ENCODE measurements at places on chromosomes 11 and 22. TPM values are rescaled to one million over a fixed set of nuclear protein-coding genes. Genes with fewer than 3 reads are reported as not detected.

- DNase-seq: no peak
Measured at GRCh38 chr11:41457216-41458014, 2.0 kb downstream of the LRRC4C start.

DNA sequence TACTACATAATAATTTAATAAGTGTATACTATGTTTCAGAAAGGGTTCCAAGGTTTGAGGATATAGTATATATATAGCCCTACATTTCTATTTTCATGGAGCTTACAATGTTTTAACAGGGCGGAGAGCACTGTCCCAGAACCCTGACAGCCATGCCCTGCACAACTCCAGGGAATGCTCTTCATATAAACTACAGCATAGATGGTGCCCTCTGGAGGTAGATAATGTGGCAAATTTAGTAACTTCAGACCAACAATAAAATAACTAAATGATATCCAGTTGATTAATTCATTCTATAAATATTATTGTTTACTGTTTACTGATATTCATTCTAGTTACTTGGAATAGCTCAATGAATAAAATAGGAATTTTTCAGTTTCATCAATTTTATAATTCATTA lies 693.7 kb upstream of the CCDC179 start:
- DNase-seq: no peak

- no peak for DNase-seq
Measured at GRCh38 chr11:122747351-122747781, 90.9 kb upstream of the CRTAM start.

DNA sequence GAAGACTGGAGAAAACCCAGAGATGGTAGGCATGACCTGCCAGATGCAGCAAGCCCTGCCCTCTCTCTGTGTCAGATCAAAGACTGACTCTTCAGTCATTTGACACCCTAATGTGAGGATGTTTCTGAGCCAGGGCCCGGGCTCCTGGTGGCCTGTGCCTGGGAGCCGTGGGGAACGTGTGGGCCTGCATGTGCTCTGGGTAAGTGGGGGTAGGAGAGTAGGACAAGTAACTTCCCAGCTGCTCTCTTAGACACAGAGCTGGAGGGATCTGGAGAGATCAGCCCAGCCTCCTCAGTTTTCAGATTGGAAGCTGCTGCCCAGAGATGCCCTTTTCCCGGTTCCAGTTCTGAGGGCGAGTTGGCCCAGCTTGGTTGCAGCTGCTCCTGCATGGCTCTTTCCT lies 110.8 kb downstream of the TEAD1 start:
- DNase-seq: no peak

Gene LMO1
- total RNA-seq: 0.26 TPM

Gene LDHAL6A
- total RNA-seq: not detected

Gene GPHA2
- total RNA-seq: not detected

Gene IL17REL
- not detected for total RNA-seq

GRCh38 chr11:44793350-44794090 lies 66.8 kb downstream of the TSPAN18 start:
- DNase-seq: peak; percentile 88

Gene TNNI2
- total RNA-seq: 3.1 TPM

- no peak for DNase-seq
Measured at GRCh38 chr11:32034149-32034548, 56.7 kb upstream of the RCN1 start.

- DNase-seq: peak; percentile 91
Measured at GRCh38 chr11:101915791-101916291, 481 bp downstream of the ANGPTL5 start.

DNA sequence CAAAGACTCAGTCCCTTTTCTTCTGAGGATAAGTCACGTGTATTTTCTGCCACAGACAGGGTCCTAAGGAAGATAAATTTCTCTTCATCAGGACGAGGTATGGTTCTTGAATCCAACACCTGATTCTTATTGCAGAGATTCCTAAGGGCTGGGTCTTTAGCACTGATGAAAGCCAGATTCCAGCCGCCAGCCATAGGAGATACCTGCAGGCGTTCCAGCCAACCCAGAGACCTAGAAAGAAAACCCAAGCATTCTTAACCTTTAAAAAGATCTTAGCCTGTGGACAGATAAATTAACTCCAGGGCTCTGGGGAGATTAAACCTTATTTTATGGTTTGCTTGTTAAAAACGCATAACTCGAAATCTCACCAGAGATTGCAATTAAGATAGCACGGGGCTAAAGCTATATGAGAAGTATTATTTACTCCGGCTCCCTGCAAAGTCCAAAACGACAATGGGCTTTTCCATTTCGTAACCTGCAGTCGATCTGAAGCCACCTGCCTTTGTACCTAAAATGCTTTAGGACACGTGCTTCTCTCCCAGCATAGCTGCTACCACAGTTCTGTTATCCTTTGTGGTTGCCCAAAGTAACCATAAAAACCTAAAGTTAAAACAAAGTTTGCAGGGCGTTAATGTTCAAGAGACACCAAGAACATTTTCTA lies 104.5 kb downstream of the NXPE2 start:
- DNase-seq: no peak

DNA sequence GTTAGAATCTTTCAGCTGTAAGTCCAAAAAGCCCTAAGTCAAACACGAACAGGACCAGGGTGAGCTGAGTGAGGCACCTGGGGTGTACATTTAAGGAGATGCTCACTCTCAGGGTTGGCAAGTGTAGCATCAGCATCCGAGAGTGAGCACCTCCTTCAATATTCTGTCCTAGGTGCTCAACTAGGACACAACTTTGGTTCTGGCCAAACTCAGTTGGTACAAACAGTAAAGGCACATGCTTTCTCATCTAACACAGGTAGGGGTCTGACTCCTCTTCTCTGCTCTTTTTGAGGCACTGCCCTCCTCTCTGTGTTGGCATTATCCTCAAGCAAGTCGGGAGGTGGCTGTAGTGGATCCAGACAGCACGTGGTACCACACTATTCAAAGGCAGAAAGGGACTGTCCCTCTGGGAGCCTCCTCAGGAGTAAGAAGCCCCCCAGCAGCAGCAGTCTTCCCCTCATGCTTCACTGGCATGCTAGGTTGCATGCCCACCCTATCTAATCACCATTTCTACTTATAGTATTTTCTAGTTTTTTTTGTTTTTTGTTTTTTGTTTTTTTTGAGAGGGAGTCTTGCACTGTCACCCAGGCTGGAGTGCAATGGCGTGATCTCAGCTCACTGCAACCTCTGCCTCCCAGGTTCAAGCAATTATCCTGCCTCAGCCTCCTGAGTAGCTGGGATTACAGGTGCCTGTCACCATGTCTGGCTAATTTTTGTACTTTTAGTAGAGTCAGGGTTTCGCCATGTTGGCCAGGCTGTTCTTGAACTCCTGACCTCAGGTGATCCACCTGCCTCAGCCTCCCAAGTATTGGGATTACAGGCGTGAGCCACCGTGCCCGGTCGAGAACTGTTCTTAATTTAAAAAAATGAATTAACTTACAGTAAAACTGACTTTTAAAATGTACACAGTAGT lies 14.7 kb upstream of the MAPK1 start:
- DNase-seq: no peak

- DNase-seq: peak; percentile 99
Measured at GRCh38 chr11:85685820-85686459, at the start of gene CCDC89. CCDC89 (minus strand) TSS chr11:85686195; CDS start chr11:85686130, 65 bp downstream.

GRCh38 chr11:1401656-1402221 lies 12.0 kb downstream of the BRSK2 start:
- peak; percentile 91 for DNase-seq

GRCh38 chr11:86222081-86222480 lies 22.5 kb upstream of the EED start:
- peak; percentile 29 for DNase-seq

Gene KRTAP5-7
- not detected for total RNA-seq

DNA sequence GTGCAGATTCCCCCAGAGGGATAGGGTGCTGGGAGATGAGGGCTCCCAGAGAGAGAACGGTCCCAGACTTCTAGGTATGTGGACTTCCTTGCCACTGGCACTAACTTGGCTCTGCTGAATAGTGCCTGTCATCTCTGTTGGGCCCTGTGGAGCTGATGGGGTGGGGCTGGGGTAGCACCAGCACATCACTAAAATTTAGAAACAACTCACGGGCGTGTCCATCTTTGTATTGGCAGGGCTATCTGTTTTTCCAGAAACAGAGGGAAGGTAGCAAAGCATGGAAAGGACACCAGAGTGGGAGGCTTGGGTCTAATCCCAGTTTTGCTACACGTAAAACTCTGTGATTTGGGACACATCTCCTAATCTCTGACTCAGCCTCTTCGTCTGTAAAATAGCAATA lies 25.8 kb downstream of the SWAP70 start:
- DNase-seq: no peak

GRCh38 chr11:10678101-10678500 lies 15.5 kb downstream of the IRAG1 start:
- DNase-seq: no peak

Gene GLYATL2
- 0.40 TPM for total RNA-seq

- peak; percentile 33 for DNase-seq
Measured at GRCh38 chr11:66877588-66878385, 20.9 kb downstream of the LRFN4 start.

GRCh38 chr11:125637840-125638239 lies 12.9 kb downstream of the CHEK1 start:
- DNase-seq: no peak

Gene PNPLA3
- 2.2 TPM for total RNA-seq

Gene APOL3
- total RNA-seq: 50.9 TPM

DNA sequence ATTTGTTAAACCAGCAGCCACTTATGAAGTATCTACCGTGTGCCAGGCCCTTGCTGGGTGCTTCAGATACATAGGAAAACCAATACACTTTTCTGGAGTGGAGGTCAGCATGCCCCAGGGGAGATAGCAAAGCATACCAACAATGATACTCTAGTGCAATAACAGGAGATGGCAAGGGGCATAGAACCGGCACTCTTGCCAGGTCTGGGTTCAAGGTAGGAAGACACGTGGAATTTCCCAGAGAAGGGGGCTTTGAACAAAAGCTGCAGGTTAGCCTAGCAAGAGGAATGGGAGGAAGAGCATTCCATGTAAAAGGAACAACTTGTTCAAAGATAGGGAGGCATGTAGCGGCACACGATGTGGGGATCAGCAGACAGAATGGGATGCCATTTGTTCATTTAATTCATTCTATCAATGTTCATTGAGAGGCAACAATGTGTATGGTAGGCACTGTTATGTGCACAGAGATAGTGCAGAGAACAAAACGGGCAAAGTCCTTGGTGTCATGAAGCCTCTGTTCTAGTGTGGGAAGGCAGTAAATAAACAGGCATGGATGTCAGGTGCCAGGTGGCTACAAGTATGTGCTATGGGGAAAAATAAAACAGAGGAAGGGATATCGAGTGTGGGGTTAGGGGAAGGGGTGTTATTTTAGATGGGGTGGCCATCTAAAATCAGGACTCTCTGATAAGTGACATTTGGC lies 162.6 kb upstream of the E2F8 start:
- no peak for DNase-seq

DNA sequence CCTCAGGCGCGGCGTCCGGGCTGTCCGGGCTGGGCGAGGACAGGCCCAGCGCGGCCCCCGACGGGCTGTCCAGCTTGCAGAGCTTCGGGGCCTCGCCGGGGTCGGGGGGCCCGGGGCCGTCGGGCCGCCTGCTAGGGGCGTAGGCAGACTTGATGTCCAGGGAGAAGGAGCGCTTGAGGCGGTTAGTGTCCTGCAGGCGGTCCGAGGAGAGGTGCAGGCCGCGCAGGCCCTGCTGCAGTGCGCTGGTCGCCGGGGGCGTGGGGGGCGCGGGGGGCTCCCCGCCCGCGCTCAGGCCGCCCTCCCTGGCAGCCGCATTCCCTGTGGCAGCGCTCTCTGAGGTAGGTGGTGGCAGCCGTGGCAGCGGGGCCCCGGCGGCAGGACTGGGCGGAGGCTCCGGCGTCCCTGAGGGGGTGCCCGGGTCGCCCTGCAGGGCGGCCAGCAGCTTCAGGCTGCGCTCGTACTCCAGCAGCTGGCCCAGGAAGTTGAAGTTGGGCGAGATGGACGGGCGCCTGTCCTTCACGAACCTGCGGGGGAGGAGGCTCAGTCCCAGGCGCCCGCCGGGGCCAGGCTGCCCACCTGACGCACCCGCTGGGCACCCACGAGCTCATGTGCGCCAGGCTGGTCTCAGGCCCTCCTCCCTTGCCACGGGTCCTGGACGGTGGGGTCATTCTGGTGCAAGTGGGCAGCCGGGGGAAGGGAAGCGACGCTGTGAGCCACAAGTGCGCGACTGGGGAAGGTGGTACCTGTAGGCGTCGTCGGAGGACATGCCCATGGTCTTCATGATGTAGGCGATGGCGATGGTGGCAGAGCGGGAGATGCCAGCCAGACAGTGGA lies 14.8 kb downstream of the DUSP8 start:
- DNase-seq: no peak

- DNase-seq: no peak
Measured at GRCh38 chr11:111577821-111578220, 24.4 kb upstream of the SIK2 start.

- no peak for DNase-seq
Measured at GRCh38 chr11:2870460-2870859, 15.1 kb downstream of the CDKN1C start.

GRCh38 chr11:19627566-19627965 lies 85.1 kb upstream of the NAV2 start:
- DNase-seq: no peak

DNA sequence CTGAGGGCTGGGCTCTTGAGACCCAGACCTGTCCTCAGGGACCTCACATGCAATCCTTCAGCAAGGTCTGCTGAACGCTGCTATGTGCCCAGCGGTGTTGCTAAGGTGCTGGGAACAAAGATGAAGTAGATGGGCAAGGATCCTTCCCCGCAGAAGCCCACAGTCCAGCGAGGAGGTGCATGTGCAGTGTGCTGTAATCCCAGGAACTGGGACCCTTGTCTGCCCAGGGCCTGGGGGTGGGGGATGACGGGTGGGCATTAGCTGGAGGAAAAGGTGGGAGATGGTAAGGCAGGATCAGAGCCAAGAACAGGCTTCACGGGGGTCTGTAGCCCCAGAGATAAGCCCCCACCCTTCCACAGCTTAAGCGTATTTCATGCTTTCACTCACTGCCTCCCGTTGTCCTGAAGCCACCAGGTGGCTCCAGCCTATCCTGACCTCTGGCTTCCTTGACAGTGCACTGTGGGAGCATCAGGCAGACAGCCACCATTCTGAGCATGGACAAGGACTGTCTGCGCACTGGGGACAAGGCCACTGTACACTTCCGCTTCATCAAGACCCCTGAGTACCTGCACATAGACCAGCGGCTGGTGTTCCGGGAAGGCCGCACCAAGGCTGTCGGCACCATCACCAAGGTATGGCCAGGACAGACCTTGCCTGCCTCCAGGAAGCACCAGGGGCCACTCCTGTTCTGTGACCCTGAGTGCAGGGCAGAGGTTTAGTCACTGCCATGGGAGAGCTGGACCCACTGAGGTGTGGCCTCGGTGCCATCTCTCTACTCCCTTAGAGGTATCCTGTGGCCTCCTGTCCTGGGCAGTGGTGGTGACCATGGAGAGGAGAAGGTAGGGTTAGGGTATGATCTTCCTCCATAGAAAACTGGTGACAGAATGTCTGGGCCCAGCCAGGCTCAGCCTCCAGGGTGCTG lies 22.0 kb downstream of the GTPBP1 start:
- DNase-seq: no peak

Gene GTPBP1
- total RNA-seq: 61.7 TPM

GRCh38 chr11:121670805-121671282 lies 218.1 kb upstream of the SORL1-AS1 start:
- DNase-seq: no peak

Gene PPME1
- 34.6 TPM for total RNA-seq

Gene LARGE1
- total RNA-seq: 41.1 TPM

Gene RTL10
- 22.7 TPM for total RNA-seq
